ENCODE measurements at places on chromosomes 4 and X. TPM values are rescaled to one million over a fixed set of nuclear protein-coding genes. Genes with fewer than 3 reads are reported as not detected.

F9 gene
- not detected for total RNA-seq

DDIT4L gene
- total RNA-seq, result 6.1 TPM

FAM114A1 gene
- 31.1 TPM for total RNA-seq

HPGD gene
- total RNA-seq, result 9.4 TPM

CXorf49 gene
- not detected for total RNA-seq

FGD1 gene
- 4.7 TPM for total RNA-seq

CHRDL1 gene
- 8.7 TPM for total RNA-seq

CSAG2 gene
- total RNA-seq, result not detected

DMP1 gene
- total RNA-seq, result not detected

ANAPC10 gene
- 18.0 TPM for total RNA-seq

TMPRSS11A gene
- total RNA-seq, result not detected

GK gene
- 12.5 TPM for total RNA-seq

SYN1 gene
- 0.85 TPM for total RNA-seq

ARHGAP36 gene
- 0.13 TPM for total RNA-seq

FGFBP1 gene
- total RNA-seq, result 6.9 TPM
